Stimulated activated CD4-positive, alpha-beta T cell treated with anti-CD3 and anti-CD28 coated beads, Interleukin-12 subunit alpha, Interleukin-12 subunit beta, amount 100 ng/mL, for 4 hours (primary cell): ENCODE measurements at places on chromosomes 16 and 17.

GRCh38 chr17:17931159-17931558, 41.0 kb downstream of the TOM1L2 start:
- DNase-seq, result no peak

GRCh38 chr17:549177-550040, 165.2 kb downstream of the VPS53 start:
- no peak for DNase-seq

- no peak for DNase-seq
Observed at GRCh38 chr16:15644267-15644961, 1.5 kb upstream of the MARF1 start.

- no peak for DNase-seq
Observed at GRCh38 chr16:69553332-69553731, 12.4 kb upstream of the NFAT5 start.

DNA sequence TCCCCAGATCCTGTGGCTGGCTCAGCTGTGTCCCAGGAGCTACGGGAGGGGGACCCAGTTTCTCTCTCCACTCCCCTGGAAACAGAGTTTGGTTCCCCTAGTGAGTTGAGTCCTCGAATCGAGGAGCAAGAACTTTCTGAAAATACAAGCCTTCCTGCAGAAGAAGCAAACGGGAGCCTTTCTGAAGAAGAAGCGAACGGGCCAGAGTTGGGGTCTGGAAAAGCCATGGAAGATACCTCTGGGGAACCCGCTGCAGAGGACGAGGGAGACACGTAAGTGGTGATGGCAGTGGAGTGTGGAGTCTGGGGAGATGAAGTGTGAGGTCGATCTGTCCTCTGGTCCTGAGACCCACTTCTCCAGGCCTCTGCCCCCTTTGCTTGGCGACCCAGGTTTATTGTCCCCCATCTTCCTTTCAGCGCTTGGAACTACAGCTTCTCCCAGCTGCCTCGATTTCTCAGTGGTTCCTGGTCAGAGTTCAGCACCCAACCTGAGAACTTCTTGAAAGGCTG, 585 bp downstream of the WRAP53 start:
- DNase-seq, result no peak

DNA sequence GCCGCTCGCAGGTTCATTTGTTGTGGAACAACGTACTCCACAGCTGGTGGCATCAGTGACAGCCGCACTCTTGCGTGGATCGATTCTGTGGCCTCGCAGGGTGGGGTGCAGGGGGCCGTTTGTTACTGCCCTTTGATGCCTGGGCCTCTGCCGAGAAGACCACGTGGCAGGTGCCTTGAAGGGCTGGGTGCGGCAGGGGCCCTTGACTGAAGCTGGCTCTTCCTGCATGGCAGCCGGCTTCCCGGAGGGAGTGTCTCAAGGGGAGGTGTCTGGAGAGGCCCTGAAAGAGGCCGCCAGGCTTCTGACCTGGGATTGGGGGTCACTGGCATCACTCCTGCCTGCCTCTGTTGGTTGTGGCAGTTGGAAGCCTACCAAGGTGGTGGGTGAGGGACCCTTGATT, 43.8 kb downstream of the TBCD start:
- no peak for DNase-seq
